ENCODE measurements at places on chromosomes 4 and X.

DNA sequence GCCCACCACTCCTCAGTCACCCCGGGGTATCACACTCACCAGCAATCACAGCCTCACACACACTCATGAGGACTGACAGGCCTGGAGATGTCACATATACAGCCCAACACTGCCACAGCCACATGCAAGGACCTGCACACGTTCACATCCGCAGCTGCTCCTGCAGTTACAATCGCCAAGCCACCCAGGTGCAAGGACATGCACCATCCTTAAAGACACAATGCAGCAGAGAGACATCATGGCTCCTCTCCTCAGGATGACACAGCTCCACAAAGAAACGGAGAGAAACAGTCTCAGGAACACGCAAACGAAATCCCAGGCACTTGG lies 1.1 kb downstream of the PCSK1N start:
- DNase-seq = no peak

- no peak for DNase-seq
Measured at GRCh38 chr4:141207961-141208360, 12.7 kb upstream of the ZNF330 start.

- no peak for DNase-seq
Measured at GRCh38 chr4:152211936-152212653, 323.8 kb downstream of the FBXW7 start.

- peak; percentile 3 for DNase-seq
Measured at GRCh38 chrX:46279214-46279924, 265.9 kb downstream of the ZNF674 start.

DNA sequence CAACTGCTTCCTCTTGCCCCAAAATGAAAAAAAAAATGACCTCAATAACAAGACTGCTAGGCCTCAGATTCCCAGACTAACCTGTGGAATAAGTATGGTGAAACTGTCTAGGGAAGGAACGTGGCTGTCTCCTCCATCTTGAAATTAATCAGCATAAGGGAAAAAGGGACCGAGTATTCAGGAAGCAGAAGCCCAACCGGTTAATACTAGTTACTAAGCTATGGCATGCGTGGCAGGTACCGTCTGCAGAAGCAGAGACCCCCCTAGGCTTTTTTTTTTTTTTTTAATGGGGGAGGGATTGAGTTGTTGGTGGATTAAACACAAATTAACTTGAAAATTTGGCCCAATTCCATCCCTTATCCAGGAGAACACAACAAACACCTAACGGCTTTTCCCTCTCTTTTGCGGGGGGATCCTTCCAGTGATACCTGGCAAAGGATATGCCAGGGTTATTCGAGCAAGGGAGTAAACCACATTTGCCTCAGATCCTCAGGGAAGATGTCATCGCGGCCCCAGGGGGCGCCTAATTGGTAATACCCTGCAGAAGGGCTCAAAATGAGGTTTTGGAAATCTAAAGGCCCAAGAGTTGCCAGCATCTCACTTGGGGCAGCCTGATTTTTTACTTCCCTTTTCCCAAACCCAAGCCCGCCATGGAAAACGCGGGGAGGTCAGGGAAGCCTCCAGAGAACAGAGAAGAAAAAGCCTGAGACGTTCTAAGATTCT lies 893 bp downstream of the RLIM start:
- DNase-seq = peak; percentile 58

DNA sequence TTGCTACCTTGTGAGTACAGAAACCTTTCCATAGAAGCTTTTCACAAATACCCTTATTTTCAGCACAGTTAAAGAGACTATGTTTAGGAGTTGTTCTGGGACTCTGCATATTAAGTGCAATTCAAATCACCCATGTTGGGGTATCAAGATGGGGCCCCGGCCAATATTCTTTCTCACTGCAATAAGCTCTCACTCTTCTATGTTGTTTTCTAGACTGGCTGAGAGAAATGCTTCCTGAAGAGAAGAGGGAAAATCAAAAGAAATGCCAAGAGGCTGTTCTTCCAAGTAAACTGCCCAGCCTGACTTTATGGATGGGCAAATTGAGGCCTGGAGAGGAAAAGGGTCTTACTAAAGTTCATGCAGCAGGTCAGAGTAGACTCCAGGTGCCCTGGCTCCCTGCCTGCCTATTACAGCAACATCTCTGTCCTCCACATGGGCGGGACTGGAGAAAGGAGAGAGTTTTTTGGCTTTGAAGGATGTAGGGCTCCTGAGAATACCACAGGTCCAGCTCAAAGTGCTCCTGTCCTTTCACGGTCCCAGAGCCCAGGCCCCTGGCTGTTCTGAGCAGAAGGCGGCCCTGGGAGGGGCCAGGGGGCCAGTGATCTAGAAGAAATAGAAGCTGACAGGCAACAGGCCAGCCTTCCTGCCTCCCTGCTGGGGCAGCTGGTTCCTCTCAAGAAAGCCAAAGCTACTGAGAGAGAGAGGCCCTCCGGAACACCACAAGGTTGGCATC lies 745 bp upstream of the IQSEC2 start:
- no peak for DNase-seq

- DNase-seq = peak; percentile 59
Measured at GRCh38 chr4:42654631-42655268, 2.2 kb downstream of the ATP8A1 start.

GRCh38 chr4:115596265-115597001 lies 483.0 kb upstream of the NDST4 start:
- no peak for DNase-seq

DNA sequence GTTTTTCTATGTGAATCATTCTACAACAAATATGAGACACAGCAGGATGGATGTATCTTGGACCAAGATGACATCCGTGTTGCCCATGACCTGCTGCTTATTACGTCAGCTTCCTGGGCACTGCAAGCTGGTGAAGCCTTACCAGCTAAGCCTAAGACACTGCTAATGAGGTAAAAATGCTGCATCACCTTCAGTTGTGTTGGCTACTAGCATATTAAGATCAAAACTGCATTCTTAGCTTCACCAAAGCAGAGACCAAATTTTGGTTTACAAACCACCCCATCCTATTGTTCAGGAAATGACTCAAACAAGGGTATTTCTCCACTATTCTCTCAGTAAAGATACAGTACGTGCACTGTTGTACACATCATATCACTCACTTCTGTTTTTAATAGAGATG lies 50.3 kb downstream of the MAML3 start:
- DNase-seq = peak; percentile 71

DNA sequence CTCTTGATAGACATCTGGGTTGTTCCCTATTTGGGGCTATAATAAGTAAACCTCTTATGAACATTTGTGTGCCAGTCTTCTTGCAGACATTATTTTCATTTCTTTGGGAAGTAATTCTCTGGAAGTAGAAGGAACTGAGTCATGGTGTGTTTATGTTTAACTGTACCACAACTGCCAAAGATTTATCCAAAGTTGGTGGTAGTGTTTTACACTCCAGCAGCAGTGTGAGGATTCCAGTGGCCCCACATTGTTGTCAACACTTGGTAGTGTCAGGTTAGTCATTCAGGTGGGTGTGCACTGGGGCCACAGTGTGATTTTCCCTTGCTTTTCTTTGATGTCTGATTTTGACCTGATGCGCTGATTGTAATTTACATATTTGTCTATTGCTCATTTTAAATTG lies 5.0 kb upstream of the UVSSA start:
- DNase-seq = peak; percentile 51

GRCh38 chr4:53321151-53321983 lies 44.5 kb downstream of the SCFD2 start:
- peak; percentile 91 for DNase-seq

GRCh38 chr4:123455360-123455759 lies 58.8 kb downstream of the SPRY1 start:
- DNase-seq = no peak

- DNase-seq = no peak
Measured at GRCh38 chrX:114985967-114986592, 31.3 kb downstream of the IL13RA2 start.

- no peak for DNase-seq
Measured at GRCh38 chr4:89572224-89572858, 264.6 kb downstream of the SNCA start.

- DNase-seq = no peak
Measured at GRCh38 chrX:150329282-150329681, 33.8 kb upstream of the MAMLD1 start.

DNA sequence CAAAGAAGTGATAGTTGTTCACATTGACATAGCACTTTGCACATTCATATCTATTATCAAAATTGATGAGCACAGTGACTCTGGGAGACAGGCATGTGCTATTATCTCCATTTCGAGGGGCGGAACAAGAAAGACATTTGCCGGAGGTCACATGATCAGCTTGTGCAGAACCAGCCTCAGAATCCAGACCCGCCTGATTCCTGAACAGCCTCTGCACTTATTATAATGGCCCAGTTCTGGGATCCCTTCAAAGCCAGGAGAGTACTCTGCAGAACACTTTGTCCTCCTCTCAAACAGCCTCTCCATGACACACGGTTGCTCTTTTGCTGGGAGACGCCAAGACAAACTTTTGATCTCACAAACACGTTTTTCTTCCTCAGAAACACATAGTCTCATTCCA lies 48.4 kb downstream of the RWDD4 start:
- DNase-seq = no peak

GRCh38 chr4:16032396-16032770 lies 51.4 kb downstream of the PROM1 start:
- no peak for DNase-seq

- DNase-seq = no peak
Measured at GRCh38 chrX:26845056-26845455, 618.1 kb downstream of the PPP4R3C start.

- no peak for DNase-seq
Measured at GRCh38 chr4:94160774-94161173, 46.9 kb upstream of the SMARCAD1 start.

DNA sequence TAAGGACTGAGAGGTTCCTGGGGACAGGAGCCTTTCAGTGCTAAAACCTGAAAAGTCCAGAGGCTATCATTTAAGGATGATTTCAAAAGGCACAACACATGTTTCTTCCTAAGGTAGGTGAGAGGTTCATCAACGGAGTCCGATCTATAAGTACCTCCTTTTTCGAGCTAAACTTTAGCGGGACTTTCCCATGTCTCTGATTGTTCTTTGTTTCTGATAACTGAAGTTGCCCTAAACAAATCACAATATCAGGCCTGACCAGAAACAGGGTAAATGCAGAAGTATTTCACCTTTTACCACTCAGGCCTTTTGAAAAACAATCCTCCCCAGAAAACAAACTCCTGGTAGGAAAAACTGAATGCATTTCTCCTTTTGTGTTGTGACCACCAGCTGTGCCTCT lies 17.6 kb downstream of the PIR start:
- DNase-seq = no peak

DNA sequence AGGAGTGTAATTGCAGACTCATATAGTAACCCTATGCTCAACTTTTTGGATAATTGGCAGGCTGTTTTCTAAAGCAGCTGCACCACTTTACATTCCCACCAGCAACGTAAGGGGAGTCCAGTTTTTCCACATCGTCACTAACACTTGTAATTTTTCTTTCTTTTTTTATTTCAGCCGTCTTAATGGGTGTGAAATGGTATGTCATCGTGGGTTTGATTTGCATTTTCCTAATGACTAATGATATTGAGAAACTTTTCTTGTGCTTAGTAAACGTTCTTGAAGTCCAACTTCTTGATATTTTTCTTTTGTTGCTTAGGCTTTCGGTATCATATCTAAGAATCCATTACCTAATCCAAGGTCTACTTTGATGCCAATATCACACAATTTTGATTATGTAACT lies 95.3 kb upstream of the IL1RAPL1 start:
- no peak for DNase-seq

DNA sequence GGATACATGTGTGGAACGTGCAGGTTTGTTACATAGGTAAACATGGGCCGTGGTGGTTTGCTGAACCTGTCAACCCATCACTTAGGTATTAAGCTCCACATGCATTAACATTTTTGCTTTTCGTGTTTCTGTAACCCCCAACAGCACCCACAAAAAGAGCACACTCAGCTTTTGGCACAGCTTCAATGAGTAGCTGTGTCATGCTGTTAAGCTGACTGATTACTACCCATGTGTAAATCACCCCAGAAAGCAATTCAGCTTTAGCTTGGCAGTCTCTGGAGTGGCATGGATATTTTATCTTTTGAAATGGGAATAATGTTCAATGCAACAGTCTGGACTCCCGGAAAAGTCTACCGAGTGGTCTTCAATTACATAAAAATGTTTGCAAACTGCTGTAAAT lies 734.3 kb downstream of the STIM2 start:
- no peak for DNase-seq

DNA sequence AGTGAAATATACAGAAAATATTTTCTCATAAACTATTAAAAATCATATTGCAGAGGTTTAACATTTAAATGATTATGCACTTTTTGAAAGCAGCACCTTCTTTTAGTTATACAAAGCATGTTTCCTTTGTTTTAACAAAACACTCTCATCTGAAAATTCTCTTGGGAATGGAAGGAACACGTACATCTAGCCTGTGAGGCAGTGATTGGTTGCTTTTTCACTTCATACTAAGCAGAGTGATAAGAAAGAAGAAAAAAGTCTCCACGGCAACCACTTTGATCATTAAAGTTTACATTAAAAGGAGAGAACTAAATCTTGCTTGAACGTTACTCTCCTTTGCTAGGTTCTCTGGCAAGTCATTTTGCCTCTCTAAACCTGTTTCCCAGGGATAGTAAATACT lies 41.7 kb upstream of the H2AZ1 start:
- DNase-seq = no peak

DNA sequence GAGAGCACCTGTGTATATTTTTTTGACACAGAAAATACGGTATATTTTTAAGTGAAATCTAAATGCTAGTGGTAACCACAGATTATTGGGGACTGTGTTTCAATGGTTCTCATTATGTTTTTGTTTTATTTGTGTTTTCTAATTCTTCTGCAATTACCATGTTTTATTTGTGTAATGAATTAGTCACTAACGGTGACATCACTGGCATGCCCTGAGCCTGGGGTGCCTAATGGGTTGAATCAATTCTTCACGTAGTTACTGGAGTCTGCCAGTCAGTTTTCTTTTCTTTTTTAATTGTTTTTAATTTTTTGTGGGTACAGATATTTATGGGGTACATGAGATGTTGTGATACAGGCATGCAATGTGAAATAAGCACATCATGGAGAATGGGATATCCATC lies 168.8 kb downstream of the RELL1 start:
- peak; percentile 40 for DNase-seq

- no peak for DNase-seq
Measured at GRCh38 chr4:173130687-173131086, 37.9 kb upstream of the GALNT7 start.

DNA sequence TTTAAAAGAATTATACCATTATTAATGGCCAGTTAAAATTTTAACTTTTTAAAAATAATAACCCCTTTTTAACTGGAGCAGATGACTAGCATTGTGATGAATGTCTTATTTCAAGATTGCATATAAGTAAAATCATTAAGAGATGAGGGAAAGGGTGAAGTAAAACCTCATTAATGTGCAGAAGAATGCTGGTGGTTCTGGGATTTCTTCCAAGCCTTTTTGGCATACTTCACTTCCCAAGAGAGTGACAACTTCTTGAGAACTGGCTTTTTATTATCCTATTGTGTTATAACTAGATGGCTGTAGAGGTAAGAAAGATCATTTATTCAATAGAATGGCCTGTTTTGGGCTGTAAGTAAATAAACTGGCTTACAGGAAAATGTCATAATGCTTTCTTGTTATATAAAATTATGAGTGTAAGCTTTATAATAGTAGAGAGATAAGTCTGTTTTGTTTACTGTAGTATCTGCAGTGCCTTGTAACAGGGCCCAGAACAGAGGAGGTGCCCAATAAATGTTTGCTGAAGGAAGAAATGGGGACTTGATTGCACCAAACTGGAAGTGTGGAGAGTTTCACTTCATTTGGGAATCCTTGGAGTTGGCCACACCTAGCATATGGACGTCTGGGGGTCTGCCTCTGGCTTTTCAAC lies 242.9 kb upstream of the PITX2 start:
- DNase-seq = peak; percentile 20
